ENCODE measurements at places on chromosomes 1 and 21. TPM values are rescaled to one million over a fixed set of nuclear protein-coding genes. Genes with fewer than 3 reads are reported as not detected.
A peak's percentile ranks its signal among the peaks of the same experiment; 100 is the strongest.

- DNase-seq, result no peak
Observed at GRCh38 chr1:186194107-186194756, 180.8 kb downstream of the TPR start.

GRCh38 chr1:153929981-153930948 is 7.5 kb upstream of the GATAD2B start:
- no peak for DNase-seq

GRCh38 chr1:99669821-99670220 is 23.9 kb downstream of the PALMD start:
- DNase-seq, result no peak

DNA sequence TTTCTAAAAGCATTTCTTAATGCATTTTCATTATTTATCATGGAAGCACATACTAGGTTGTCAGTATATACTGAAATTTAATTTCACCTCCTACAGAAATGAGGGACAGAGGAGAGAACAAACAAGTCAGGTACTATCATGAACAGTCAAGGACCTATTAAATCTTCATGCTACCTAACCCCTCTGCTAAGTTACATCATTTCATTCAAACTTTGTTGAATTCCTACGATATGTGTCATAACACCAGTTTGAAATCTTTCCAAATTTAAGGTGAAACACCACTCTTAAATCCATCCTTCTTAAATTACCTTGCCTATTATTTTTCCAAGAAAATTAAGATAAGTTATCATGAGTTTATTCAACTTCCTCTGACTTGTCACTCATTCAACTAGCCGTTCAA is 78.9 kb downstream of the DENND1B start:
- no peak for DNase-seq

DNA sequence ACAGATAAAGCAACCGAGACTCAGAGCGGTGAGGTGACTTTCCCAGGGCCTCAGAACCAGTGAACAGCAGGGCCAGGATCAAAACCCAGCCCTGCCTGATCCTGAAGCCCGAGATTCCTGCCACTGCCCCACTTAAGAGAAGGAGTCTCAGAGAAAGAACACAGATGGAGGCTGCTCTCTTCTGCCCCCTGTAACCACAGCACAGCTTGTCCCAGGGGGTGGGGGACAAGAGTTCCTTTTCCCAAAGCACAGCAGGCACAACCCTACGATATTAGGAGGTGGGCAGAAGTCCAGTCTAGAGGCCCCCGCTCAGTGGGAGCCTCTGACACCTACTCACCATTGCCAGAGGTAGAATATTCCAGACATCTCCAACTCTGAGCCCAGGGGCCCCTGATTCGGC is 24.0 kb upstream of the VWA5B1 start:
- DNase-seq, result no peak

DNA sequence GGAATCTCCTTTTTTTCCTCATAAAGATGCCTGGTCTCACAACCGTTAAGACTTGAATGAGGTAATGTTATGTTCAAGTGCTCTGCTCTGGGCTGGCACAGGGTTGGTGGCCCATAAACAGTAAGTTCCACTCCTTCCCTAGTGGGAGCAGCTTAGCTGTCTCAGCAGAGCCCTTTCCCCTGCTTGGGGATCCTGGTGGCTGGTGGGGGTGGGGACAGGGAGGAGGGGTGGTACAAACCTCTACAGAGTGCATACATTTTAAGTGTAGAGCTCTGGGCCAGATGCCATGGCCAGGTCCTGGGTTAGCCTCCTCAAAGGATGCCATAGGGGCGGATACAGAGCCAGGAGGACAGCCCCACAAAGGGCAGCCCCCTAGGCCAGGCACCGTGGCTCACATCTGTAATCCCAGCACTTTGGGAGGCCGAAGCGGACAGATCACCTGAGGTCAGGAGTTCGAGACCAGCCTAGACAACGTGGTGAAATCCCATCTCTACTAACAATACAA is 20.7 kb upstream of the PADI1 start:
- DNase-seq, result no peak

DNA sequence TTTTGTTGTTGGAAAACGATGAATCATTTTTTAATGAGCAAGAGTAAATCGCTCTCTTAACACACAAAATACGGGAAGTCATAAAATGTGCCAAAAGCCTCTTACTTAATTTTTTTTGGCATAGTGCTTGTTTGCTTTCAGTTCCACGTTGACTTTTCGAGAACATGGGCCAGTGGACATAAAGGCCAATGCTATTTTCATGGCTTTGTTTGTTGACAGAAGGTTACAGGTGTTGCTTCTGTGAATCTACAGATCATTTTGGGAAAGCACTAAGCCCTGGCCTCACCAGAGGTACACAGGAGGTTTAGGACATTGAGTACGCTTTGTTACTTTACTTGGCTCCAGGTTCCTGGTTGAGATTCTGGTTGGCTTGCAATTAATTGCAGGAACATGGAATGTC is 199.4 kb upstream of the HMCN1 start:
- DNase-seq, result no peak

- no peak for DNase-seq
Observed at GRCh38 chr1:45619149-45619921, 4.5 kb downstream of the CCDC17 start.

DNA sequence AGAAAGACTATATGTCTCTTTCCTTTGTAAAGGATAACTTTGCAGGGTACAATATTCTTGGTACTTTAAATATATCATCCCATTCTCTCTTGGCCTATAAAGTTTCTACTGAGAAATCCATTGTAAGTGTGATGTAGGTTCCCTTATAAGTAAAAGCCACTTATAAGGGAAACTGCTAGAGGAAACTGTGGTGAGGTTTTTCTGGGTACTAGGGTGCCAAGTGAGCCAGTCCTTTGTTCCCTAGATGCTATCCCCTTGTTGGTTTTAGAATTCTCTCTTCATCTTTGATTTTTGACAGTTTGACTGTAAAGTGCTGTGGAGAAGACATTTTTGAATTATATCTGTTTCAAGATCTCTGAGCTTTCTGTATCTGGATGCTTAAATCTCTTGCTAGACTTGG is 108.9 kb upstream of the NEK7 start:
- no peak for DNase-seq

- no peak for DNase-seq
Observed at GRCh38 chr21:34126269-34126668, 52.9 kb downstream of the MRPS6 start.

DNA sequence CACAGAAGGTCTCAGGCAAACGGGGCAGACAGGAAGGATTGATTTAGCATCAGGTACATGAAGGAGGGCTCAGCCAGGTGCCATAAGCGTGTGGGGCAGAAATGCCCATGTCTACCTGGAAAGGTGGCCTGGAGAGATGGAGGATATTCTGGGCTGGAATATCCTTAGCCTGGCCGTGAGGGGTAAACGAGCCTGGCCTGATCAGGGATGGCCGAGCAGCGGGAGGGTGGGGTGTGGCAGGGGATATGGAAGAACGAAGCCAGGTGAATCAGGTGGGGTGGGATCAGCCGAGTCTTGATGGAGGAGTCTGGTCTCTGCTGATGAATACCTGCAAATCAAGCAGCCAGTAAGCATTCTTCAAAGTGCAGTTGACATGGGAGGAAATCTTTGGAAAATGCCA is 35.5 kb upstream of the TTC22 start:
- peak; percentile 12 for DNase-seq

DNA sequence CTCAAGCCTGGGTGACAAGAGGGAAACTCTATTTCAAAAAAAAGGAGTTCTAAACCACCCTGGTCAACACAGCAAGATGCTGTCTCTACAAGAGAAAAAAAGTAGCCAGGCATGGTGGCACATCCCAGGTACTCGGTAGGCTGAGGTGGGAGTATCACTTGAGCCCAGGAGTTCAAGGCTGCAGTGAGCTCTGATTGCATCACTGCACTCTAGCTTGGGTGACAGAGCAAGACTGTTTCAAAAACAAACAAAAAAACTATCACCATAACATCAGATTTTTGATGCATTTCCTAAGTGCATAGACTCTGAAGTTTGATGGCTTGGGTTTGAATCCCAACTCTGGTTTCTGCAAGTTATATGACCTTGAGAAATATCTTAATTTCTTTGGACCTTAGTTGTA is 9.6 kb downstream of the ELOA start:
- DNase-seq, result no peak

DNA sequence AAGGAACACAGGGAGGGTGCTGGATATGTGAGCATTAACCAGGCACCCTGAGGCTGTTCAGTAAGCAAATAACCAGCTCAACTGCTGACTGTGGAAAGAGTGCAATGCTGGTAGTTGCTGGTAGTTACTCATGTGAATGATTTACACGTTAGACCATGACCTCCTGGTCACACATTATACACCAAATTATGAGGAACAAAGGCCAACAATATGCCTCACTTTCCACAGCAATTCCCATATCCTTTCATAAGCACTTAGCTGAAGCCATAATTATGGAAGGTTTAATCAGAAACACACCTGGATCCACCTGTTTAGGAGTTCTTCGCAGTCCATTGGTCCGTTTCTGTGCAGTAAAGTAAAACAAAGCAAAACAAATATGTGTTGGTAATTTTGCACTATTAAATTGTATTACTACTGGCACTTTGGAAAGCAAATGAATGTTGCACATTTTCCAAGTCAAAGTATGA is 281.8 kb downstream of the VAV3 start:
- no peak for DNase-seq

DNA sequence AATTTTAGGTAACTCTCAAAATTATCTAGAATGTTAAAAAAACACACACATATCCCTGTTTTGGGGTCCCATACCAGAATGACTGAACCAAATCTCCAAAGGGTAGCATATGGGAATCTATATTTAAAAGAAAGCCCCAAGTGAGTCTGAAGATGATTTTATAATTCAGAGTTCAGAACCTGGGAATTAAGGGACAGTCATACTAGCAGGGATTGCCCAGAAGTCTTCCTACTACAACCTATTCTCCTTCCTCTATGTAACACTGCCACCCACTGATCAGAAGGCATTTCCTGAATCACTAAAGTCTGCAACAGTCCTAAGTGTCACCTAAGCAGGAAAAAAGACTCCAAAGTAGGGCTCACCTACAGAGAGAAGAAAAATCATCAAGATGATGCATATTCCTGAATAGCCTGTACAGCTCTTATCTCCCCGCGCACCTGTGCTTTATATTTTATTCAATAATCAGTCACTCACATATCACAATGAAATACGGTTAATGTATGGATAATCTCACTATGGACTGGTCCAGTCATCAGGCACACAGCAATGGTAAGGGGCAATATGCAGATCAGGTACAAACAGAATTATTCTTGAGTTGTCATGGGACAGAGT is 4.9 kb downstream of the RGS1 start:
- no peak for DNase-seq

GRCh38 chr1:209733409-209734192 is 22.3 kb upstream of the TRAF3IP3 start:
- no peak for DNase-seq

GRCh38 chr1:114215436-114215835 is 61.8 kb upstream of the SYT6 start:
- no peak for DNase-seq

DNA sequence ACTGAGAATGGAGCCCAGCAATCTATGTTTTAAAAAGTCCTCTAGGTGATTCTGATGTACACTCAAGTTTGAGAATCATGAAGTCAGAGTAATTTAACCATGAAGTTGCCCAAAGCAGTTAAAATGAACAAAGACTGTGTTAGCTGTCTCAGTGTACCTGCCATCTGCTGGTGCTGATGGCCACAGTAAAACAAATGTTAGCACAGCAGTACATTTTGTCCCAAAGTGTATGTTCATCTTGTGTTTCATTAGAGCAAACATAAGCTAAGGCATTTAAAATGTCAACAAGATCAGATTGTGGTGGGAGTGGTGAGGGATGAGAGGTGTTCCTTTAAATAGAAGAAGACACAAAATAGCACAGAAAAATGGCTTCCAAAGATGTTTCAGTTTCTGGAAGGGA is 31.1 kb downstream of the FYB2 start:
- no peak for DNase-seq

DNA sequence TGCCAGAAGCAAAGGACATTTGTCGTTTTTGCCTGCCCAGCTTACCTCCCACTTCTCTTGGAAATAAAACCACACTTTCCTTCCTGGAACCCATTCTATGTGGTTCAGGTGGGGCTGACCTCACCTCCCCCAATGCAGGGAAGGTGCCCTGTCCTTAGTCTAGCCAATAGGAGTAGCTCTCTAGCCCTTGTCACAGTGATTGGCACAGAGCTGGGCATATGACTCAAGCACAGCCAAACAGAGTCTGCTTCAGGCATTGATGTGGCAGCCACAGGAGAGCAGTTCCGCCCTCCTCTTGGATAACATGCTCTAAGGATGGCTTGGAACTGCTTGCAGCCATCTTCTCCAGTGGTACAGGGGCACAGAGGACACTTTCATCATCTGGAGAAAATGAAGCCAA is 134.0 kb downstream of the LRIG2 start:
- DNase-seq, result no peak

- DNase-seq, result no peak
Observed at GRCh38 chr1:222996310-222996975, 146.6 kb downstream of the TLR5 start.

- DNase-seq, result no peak
Observed at GRCh38 chr21:34743831-34744230, 75.0 kb downstream of the CLIC6 start.

- no peak for DNase-seq
Observed at GRCh38 chr21:42768324-42769121, 110.8 kb downstream of the WDR4 start.

DNA sequence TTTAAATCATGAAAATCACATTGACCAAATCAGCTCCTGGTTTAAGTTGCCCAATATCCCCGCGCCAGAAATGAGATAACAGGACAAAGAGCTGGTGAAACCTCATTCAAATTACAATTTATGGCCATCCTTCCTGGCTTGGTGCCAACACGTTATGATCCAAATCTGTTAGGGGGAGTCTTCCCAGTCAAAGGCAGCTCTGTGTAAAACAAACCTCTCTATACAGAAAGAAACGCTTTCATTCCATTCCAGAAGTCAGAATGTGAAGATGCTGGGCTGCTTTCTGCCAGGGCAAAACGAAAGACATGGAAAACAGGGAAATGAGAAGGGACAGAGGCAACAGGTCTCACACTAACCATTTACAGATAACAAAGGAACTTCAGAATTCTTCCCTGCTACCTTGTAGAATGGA is 53.5 kb upstream of the TIAM1 start:
- DNase-seq, result no peak

Gene YY1AP1
- 50.9 TPM for total RNA-seq

Gene RXFP4
- not detected for total RNA-seq

Gene AK5
- not detected for total RNA-seq

Gene NCMAP
- total RNA-seq, result 8.4 TPM

Gene ADGRB2
- 1.0 TPM for total RNA-seq

Gene SPRR4
- total RNA-seq, result not detected

Gene YTHDF2
- 60.6 TPM for total RNA-seq

Gene HPDL
- not detected for total RNA-seq

Gene CFAP126
- 2.7 TPM for total RNA-seq

Gene CTH
- total RNA-seq, result 5.2 TPM

Gene KIF17
- 7.8 TPM for total RNA-seq

Gene MPZ
- 1.5 TPM for total RNA-seq

Gene LCK
- total RNA-seq, result 9.7 TPM

Gene P3H1
- total RNA-seq, result 32.0 TPM

Gene ELF3
- 125 TPM for total RNA-seq

Gene LAX1
- total RNA-seq, result 3.6 TPM

Gene PRAMEF15
- not detected for total RNA-seq

Gene VAMP3
- total RNA-seq, result 98.0 TPM

Gene EPHA8
- total RNA-seq, result not detected

Gene SPRR2G
- not detected for total RNA-seq

Gene PDZK1
- total RNA-seq, result not detected

All from upper lobe of left lung (tissue), 6 donors.